ENCODE measurements at places on chromosomes 11 and 22.

DNA sequence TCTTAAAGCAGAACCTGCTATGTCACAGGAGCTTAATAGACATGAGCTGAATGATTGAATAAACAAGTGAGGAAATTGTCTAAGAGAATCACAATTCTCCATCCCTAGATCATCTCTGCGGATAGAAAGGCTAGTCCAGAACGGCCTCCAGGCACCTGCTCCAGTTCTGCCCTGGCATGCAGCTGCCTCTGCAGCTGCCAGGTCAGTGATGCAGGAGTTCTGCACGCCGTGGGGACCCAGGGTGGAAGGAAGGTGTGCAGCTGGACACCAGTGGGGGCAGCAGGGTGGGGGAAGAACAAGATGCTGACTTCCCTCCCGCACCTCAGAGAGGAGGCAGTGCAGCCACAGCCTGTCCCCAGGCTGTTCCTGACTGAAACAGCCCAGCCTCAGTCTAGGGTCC lies 192.1 kb upstream of the NCAM1 start:
- no peak for DNase-seq

DNA sequence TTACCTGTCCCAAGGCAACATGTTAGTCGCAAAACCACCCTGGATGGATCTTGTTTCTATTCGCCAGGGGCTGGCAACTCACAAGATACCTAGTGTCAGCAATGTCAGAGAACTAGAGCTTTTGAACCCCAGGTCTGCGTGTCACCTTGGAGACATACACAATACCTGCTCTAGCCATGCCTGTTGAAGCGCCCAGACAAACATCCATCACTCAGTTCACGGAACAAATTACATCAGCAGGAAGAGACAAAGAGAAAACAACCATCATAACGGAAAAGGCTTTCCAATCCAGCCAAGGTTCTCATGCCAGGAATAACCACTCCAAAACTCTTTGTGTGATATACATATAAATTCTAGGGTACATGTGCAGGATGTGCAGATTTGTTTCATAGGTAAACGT lies 2.2 kb downstream of the CD59 start:
- no peak for DNase-seq

GRCh38 chr11:60085909-60086308 lies 2.6 kb upstream of the MS4A2 start:
- DNase-seq = no peak

- DNase-seq = no peak
Observed at GRCh38 chr11:21427726-21428125, 758.3 kb downstream of the NELL1 start.

DNA sequence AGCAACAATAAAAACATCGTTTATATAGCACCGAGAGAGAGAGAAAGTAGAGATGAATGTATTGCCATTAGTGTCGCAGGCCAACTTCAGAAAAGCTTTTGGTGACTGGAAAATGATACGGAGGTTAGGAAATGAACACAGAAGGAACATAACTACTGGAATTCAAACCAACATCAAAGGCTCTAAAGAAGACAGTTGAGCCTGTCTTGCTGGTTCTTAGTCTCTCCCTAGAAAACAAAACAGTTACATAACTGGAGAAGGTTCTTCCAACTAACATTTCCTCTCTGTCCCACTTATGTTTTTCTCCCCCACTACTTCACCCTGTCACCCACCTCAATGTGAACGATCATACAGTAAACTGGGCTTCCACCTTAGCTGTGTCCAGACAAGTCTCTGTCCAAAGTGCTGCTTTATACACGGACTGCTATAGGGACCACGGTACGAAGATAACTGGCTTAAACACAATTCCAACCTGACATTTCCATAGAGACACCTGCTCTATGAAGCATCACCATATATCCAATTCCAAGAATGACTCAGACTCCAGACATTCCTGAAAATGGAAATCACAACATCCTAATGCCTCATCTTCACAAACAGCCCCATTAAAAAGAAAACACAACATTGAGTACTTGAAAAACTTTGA lies 85.2 kb upstream of the ARHGAP32 start:
- DNase-seq = no peak

DNA sequence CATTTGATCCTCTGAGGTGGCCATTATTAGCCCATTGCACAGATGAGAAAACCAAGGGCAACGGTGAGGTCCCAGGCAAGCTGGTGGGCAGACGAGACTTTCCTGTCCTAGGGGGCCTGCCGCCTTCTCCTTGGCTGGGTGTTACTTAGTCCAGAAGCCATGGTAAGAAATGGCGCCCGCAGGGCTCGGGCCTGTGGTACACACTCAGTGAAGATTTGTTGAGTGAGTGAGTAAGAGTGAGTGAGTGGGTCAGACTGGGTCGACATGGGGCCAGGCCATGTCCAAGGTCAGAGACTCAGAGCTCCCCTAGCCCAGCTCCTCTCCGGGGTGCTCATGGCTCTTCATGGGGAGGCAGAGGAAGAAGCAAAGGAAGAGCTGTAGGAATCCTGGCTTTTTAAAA lies 36.0 kb downstream of the RASD2 start:
- DNase-seq = no peak

DNA sequence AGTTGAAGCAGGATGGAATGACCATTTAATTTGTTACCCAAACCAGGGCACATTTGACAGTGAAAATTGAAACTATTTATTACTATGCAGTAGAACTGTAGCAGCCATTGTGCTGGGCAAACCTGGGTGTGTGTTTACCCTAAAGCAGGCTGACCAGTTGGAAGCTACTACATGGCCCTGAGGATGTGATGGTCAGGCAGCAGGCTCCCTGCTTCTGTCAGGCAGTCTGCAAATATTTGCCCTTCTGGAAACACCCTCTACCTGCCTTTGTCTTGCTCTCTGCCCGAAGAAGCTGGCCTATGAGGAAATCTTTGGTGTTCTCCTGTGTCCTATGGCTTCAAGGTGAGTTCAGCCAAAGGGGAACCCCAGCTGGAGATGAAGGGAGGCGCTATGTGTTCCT lies 600.1 kb upstream of the KIRREL3 start:
- no peak for DNase-seq

- DNase-seq = no peak
Observed at GRCh38 chr11:94516725-94517124, 4.5 kb downstream of the C11orf97 start.

GRCh38 chr22:20080445-20080775 lies 369 bp downstream of the DGCR8 start:
- DNase-seq = peak; percentile 48

GRCh38 chr11:71331631-71332030 lies 79.3 kb upstream of the SHANK2 start:
- no peak for DNase-seq

DNA sequence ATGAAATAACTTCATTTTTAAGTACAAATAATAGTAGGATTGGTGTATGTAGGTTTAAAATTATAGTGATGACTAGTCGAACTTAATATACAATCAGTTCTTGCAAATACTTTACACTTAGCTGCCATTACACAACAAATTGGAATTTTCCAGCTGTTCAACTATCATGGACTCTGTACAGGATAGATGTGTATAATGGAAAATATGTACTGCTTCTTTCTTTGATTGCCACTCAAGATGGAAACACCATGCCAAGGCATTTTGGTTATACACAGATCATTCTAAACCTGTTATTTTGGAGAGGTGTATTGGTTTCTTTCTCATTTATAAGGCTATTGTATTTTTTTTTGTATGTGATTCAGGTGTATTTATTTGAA lies 24.4 kb upstream of the CRTAM start:
- no peak for DNase-seq

DNA sequence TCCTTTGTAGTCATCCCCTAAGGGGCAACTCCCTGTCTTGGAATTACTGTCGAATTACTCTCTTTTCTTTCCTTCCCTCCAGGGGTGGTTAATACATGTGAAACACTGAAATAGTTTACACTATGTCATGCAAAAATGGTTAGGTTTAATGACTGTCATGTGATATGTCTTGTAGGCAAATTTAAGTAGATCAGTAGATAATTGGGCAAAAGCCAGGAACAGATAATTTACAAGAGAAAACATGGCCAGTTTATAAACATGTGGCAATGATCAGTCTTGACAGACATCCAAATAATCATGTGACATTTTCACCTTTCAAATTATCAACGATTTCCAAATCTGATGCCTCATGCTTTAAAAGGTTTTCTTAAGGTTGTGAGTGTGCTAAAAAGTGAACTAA lies 3.9 kb downstream of the VWA5A start:
- no peak for DNase-seq

GRCh38 chr11:133898770-133899115 lies 53.4 kb upstream of the SPATA19 start:
- DNase-seq = peak; percentile 7

DNA sequence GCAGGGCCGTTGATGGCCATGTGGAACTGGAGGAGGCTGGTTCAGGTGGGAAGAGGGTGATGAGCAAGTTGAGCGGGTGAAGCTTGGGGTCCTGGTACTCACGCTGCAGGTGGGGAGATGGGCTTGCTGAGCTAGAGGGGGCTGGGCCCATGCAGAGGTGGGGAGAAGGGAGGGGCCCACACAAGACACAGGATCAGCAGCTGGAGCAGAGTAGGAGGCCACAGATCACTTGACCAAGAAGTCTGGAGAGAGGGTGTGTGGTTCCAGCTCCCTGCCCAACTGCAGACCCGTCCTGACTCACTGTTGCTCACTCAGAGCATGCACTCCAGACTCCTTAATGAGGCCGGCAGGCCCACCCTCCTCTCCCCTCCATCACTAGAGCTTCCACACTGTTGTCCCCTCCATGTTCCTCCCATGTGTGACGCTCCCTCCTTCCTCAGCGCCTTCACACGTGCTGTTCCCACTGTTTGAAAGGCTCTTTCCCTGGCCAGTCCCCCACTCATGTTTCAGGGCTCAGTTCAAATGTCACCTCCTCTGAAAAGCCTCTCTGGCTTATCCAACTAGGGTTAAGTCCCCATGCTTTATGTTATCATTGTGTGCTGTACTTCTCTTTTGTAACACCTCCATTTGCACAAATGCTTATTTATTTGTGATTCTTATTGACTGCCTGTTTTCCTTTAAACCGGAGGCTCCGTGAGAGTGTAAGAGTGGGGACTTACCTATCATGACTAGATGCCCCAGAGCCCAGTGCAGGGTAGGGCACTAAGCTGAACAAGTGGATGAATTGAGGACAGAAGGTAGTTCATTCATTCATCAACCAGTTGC lies 2.3 kb downstream of the CCDC86 start:
- no peak for DNase-seq

GRCh38 chr11:127023991-127024390 lies 23.4 kb upstream of the KIRREL3 start:
- no peak for DNase-seq

- peak; percentile 18 for DNase-seq
Observed at GRCh38 chr11:47552056-47552565, 821 bp downstream of the CELF1 start.

- peak; percentile 6 for DNase-seq
Observed at GRCh38 chr11:45485070-45485707, 180.2 kb downstream of the CHST1 start.

GRCh38 chr22:19121631-19122142 lies 525 bp downstream of the DGCR2 start:
- DNase-seq = peak; percentile 23
